Activated naive CD4-positive, alpha-beta T cell treated with anti-CD3 and anti-CD28 coated beads, Interleukin-2, amount 10 ng/mL, durations not matched to agents 5 hours and 36 hours (primary cell): ENCODE measurements at places on chromosomes 16 and 17. TPM values are rescaled to one million over a fixed set of nuclear protein-coding genes. Genes with fewer than 3 reads are reported as not detected.

CTRL gene
- 5.5 TPM for total RNA-seq

C17orf67 gene
- total RNA-seq, result 3.6 TPM

STH gene
- not detected for total RNA-seq

PRKAR1A gene
- 226 TPM for total RNA-seq

KRT34 gene
- total RNA-seq, result not detected

FAHD1 gene
- 11.3 TPM for total RNA-seq

ABCA5 gene
- total RNA-seq, result 16.0 TPM

RBFOX1 gene
- total RNA-seq, result not detected

VWA3A gene
- total RNA-seq, result 0.20 TPM

CNOT1 gene
- 204 TPM for total RNA-seq

ZCCHC14 gene
- 11.0 TPM for total RNA-seq

RUNDC3A gene
- total RNA-seq, result 0.07 TPM

DCTN5 gene
- 62.5 TPM for total RNA-seq

CRHR1 gene
- total RNA-seq, result not detected

WNK4 gene
- total RNA-seq, result 0.08 TPM

TUBG2 gene
- 8.8 TPM for total RNA-seq

ZNF423 gene
- not detected for total RNA-seq

SOX9 gene
- total RNA-seq, result not detected

ATP1B2 gene
- total RNA-seq, result 0.17 TPM

MYADML2 gene
- not detected for total RNA-seq

TBC1D3 gene
- not detected for total RNA-seq

AARS1 gene
- 89.4 TPM for total RNA-seq

KRT39 gene
- total RNA-seq, result not detected

PTX4 gene
- not detected for total RNA-seq

TNK1 gene
- total RNA-seq, result 1.6 TPM

MT1M gene
- not detected for total RNA-seq
